ENCODE measurements at places on chromosomes 1 and 21.

GRCh38 chr1:64581135-64581842, 111.4 kb downstream of the CACHD1 start:
- no peak for DNase-seq

DNA sequence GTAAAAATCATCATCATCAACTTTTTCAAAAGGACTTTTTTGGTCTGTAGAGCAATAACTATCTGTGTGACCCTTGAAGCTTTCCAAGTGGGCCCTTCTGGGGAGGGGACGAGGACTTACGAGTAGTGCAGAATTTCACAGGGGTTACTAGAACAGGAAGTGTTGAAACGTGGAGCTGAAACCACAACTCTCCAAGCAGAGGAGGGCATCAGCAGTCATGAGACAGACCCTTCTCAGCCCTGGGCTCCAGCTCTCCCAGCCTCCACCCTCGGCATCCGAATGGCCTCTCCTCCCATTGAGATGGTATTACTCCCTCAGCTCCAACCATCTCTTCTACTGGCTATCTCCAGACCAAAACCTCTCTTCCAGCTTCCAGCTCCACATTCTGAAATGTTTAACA, 3.6 kb downstream of the FAM89A start:
- no peak for DNase-seq

DNA sequence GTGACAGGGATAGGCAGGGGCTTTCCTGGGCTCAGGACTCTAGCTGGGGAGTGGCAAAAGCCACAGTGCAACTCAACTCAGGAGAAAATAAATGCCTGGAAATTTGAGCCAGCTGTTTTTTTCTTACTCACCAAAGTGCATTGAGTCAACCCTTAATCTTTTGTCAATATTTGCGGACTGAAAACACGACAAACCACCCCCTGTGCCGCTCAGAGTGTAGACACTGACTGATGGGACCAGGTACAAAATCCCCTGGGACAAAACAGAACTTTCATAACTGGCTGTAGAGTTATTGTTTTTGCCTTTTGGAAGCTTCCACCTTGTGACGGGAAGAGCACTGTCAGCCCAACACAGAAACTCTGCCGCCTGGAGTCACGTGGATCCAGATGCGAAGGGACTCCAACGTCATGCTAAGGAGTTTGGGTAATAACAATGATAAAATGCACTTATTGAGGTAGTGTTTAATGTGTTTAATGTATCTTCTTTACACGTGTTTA, 164.6 kb downstream of the PLPP3 start:
- DNase-seq = no peak

GRCh38 chr1:230010603-230011332, 56.3 kb upstream of the GALNT2 start:
- DNase-seq = no peak

DNA sequence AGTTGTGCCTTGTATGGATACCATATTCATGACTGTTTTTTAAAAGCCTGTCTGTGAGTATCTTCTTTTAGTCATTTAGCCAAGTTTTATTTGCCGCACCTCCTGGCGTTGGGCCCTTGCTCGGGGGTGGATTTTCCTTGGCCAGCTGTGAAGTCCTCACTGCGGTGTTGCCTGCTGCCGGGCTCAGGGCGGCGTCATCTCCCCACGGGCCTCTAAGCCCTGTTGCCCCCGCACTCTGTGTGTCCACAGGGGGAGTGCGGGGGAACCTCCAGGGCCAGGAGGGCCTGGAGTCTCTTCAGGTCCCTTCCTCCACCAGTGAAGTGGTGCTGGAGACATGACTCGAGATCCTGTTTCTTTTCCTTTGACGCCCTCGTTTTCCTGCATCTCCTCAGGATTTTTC, 65.8 kb upstream of the DIP2A start:
- no peak for DNase-seq

- no peak for DNase-seq
These were observed 231.8 kb downstream of the KCNH1 start for GRCh38 chr1:210901981-210902770.

DNA sequence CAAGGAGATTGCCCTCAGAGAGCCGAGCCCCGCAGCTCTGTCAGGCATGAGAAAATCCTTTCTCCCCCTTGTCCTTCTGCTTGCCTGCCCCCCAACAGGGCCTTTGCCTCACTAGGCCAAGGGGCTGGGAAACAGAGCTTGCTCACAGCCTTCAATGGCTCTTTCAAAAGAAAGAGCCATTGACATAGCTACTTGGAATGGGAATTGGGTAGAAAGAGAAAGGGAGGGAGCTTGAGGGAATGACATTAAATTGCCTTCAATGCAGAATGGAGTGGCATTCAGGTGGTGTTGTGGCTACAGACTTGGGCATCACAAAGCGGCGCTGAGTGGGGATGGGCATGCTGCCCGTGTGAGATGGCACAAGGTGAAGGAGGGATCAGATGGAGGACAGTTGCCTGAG, 13.2 kb downstream of the SYT11 start:
- no peak for DNase-seq

GRCh38 chr21:25857308-25858074, 122.7 kb downstream of the GABPA start:
- no peak for DNase-seq

DNA sequence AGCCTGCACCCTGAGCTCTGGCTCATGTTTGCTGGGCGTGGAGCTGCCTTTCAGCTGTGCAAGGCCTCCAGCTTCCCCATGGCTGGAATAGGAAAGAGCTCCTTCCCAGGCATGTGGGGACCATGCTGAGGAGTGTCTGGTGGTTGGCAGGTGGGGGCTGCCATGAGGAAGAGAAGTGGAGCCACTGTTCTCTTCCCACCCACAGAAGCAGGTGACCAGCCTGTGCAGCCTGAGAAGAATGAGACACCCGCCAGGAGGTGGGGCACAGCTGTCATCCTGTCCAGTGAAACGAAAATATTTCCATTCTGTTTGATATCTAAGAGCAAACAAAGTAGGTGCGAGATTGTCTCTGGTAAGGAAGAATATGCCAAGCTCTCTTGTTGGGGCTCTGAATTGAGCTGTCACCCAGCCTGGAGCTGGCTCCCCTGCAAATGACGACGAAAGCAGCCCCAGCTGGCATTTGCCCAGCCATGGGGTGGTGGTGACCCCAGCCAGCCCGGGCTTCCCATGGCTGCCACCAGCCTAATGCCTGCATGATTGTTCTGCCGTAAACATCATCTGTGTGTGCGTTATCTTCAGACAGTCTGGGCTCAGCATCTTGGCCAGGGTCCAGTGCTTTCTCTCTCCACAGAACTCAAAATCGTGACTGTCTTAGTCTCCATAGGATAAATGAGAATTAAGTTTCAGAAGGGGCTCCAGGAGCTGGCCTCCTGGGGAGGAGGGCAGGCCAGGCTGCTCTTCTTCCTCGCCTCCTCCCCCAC, 429.8 kb upstream of the VAMP3 start:
- DNase-seq = no peak

DNA sequence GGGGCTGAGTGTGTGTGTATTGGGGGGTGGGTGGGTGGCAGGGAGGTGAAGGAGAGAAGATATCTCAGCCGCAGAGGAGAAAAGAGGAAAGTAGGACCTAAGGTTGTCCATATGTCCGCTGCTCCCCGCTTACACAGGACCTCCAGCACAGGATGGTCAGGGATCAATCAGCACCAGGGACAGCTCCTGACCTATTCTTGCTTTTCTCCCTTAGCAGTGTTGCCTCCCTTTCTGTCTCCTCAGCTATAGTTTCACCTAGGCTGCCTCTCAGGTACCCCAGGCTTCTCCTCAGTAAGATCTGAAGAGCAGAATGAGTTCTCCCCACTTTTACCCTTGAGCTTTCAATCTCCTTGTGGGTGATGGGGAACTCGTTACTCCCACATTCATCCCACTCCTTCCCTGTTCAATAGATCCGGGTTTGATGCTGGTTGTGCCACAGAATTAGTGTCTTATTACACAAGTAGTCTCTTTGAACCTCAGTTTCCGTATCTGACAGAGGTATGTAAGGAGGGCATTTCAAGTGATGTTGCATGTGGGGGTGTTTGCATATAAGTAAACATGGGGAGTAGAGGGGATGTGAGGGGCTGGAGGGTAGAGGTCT, 1.4 kb upstream of the DPH2 start:
- no peak for DNase-seq

GRCh38 chr1:22872981-22873664, 99.5 kb downstream of the LACTBL1 start:
- DNase-seq = no peak

DNA sequence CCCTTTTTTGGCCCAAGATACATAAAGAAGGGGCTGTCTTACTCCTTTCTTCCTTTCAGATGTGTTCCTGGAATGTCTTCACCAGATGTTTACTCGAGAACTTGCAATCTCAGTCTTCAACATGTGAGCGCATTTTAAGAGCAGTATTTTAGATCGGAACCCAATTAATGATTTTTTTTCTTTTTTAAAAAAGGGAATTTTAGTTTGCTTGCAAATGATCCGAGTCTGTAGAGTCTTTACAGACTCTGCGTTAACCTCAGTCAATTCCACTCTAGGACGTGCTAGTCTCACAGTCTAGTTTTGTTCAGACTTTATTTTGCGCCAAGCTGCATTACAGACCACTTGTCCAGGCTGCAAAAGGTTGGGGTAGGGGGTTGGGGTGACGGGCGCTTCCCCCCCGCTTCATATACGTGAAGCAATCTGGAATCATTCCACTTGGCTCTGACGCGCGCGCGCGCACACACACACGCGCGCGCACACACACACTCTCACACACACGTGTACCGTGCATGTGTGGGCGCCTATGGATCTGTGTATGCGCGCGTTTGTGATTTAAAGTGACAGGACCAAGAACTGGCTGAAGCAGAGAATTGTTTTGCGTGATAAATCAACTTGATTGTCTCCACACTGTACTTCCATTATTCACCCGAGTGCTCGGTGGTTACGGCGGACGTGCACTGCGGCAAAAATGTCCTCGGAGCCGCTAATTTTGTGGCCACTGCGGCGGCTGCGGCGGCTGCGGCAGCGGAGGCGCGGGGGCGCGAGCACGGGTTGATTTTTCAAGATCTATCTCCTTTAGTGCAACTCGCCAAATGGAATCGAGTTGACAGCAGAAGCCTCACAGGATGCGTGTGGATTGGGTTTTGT, 25.6 kb upstream of the NFIA start:
- peak; percentile 31 for DNase-seq

DNA sequence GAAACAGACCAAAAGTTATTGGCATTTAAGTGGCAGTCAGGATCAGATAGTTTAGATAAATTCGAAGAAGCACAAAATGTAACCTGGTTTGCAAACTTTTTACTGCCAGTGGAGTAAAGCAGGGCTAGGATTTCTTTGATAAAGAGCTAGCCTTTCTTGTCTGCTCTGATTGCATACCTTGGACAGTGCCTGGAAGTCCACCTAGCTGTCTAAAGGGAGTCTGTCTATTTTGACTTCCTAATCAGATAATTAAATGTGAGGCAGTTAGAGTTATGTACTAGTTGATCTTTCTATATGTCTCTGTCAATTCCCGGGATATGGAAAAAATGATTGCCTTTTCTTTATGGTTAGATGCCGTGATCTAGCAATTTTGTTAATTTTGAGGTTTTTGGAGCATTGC, 4.1 kb downstream of the GPSM2 start:
- no peak for DNase-seq

DNA sequence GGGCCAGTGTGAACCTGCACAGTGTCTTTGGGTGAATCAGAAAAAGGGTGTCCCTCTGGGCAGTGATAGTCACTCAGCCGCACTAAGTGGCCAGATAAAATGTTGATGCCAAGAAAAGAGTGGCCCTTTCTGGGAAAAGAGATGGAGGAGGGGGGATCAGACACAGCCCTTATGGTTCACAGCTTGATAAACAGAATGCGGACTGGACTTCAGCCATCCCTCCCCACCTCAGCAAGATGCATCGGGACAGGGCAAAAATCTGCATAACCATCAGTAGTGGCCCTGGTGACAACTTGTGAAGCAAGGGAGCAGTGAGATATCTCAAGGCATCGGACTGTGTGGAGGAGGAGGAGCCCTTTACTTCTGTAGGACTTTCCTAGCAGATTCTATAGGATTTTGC, 353.8 kb upstream of the PLXNA2 start:
- no peak for DNase-seq

GRCh38 chr1:236292425-236292824, 10.7 kb upstream of the ERO1B start:
- DNase-seq = no peak

DNA sequence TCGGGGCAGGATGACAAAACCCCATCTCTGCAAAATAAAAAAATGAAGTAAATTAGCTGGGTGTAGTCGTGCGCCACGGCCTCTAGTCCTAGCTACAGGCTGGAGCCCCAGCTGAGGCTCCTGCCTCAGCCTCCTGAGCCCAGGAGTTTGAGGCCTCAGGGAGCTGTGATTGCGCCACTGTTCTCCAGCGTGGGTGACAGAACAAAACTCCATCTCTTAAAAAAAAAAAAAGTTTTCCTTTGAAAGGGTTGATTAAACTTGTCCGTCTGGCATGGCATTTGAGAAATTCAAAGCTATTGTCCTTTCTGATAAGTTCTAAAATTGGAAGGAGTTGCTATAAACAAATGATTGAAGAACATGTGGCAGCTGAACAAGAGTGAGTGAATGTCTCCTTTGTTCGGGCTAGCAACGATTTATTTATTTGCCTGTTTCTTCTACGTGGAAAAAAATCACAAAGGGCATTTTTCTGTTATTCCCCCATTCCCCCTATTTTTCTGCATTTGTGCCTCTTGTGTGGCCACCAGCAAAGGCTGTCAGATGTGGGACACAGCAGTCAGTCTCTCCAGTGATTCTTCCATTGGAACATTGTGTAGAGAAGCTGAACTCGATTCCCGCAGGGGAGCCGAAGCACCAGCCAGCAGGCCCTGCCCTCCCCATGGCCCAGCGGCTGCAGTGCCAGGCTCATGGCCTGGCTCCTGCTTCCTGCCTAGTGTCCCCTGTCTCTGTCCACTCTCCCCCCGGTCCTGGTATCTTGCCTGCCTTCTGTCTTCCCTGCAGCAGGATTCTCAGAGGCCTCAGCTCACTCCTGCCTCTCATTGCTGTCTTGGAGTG, 21.5 kb upstream of the PWP2 start:
- no peak for DNase-seq

GRCh38 chr1:157288996-157289395, 150.8 kb upstream of the ETV3 start:
- no peak for DNase-seq

DNA sequence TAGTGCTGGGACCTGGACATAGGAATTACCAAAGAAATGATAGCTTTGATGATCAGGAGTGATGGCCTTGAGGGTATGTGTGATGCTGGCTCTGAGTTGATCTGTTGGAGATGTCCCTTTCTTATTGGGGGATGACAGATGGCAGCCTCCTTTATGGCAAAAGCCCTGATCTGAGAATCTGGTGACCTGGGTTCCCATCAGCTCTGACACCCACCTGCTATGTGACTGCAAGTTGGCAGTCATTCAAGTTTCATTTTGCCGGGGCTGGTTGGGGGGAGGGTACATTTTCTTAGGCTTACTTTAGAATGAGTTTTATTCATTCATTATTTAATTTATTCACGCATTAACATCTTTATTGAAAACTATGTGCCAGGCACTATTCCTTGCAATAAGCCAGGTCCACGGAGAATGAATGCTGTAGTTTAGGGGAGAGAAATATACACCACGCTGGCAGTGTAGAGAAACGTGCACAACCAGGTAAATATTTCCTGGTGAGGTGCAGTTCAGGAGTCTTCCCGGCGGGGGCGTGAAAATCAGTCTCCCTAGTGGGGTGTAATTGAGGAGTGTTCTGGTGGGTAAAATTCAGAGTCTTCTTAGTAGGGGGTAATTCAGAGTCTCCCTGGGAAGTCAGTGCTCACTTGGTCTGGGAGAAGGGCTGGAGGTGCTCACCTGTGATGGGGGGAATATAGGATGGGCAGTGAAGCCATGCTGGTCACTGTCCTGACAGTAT, 401.3 kb downstream of the CAMTA1 start:
- no peak for DNase-seq
